ENCODE measurements at places on chromosomes 3 and 15.

GRCh38 chr3:111080413-111080812, 8.8 kb downstream of the NECTIN3 start:
- peak; percentile 22 for DNase-seq

DNA sequence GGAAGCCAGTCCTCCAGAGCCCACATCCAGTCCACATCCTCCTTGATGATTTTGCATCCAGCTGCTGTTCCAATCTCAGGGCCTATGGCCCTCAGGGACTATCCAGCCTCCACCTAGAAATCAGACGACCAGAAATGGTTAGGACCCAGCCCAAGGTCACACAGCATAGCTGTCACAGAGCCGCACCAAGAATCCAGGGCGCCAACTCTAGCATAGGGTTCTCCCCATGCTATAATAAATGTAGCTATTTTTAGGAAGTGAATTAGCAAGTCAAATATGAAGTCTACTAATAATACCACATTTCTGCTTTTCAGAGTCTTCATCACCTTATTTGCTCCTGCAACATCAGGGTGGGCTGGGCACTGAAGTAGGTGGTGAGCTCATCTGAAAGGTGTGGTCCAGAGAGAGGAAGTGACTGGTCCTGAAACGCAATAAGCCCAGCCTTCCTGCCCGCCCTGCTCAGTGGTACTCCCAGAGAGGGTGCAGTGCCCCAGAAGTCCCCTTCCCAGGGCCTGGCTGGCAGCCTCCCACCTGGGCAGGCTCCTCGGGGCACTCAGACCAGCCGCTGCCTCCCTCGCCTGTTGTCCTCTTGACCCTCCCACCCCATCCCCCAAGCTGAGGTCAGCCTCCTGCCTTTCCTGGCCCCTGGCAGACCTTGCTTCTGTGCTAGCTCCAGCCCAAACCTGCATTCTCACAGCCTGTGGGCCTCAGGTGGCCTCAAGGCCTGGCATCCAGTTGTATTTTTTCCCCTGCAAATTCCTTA, 17.6 kb upstream of the CYP11A1 start:
- DNase-seq, result no peak

GRCh38 chr3:194058189-194058571, 77.8 kb upstream of the HES1 start:
- no peak for DNase-seq

DNA sequence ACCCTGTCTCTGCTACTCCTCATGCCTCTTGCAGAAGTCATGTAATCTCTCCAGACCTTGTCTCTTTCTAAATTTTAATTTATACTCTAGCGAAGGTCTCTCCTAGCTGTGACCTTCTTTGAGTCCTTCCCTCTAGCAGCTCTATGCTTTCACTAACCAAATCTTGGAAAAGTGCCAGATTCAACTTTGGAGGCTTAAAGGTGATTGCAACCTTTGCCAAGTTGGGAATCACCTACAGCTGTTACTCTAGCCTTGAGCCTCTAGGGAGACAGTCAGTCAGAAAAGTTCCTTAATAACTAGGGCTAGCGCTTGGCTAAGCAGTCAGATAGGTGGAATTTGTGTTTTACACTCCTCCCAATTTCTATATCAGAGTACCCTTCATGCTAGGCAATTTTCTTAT, 46.1 kb upstream of the ABI3BP start:
- no peak for DNase-seq

- DNase-seq, result no peak
These were observed 110.6 kb downstream of the ETFA start for GRCh38 chr15:76200641-76201105.

GRCh38 chr15:50192926-50193620, 11.1 kb downstream of the SLC27A2 start:
- no peak for DNase-seq

- DNase-seq, result no peak
These were observed 9.1 kb downstream of the EOMES start for GRCh38 chr3:27713078-27713423.

Measured in AML-193 (cell line).